ENCODE measurements at places on chromosomes 2 and 18.

DNA sequence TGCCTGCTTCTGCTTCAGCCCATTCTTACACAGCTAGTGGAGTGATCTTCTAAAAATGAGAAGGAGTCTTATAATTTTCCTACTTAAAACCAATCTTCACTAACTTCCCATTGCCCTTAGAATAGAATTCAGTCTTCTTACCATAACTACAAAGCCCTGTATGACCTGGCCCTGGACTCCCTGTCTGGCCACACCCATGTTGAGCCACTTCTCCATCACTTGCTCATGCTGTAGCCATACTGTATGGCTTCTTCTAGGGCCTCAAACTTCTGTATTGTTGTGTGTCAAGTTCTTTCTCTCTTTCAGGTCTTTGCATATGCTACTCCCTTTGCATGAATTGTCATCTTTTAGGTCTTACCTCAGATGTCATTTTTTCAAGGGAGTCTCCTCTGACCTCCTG lies 11.2 kb downstream of the DGUOK start:
- no peak for DNase-seq

DNA sequence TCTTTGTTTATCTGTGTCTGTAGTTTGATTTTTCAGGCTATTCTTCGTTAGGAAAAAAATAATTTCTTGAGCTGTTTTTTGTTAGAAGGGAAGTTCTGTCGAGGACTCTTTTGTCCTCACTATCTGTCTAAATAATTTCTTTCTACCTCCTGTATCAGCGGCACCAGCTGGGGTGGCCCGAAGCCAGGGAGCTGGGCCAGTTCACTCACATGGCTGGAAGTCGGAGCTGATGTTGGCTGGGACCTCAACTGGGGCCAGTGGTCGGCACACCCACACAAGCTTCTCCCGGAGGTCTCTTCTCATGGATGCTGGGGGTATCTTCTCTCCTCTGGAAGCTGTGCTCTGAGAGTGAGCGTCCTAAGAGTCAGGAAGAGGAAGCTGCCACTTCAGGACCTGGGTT lies 8.0 kb upstream of the PDIA6 start:
- DNase-seq = no peak

GRCh38 chr2:63875559-63876245 lies 34.0 kb downstream of the UGP2 start:
- DNase-seq = no peak

DNA sequence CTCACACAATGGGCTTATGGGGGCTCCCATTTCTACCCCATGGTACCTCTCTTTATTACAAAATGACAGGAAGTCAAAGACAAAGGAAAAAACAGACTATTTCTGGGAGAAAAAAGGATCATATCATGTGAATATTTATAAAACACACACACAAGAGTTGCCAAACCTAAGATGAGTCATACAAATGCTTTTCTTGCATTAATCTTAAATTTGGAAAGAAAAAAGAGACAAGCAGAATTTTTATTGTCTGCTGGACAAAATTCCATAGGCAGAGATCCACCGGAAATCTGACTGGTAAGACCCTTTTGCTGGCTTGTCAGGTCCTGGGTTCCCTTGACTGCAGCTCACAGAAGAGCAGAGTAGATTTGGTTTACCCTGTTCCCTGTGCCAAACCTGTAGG lies 1732.3 kb upstream of the PIK3C3 start:
- DNase-seq = peak; percentile 50

DNA sequence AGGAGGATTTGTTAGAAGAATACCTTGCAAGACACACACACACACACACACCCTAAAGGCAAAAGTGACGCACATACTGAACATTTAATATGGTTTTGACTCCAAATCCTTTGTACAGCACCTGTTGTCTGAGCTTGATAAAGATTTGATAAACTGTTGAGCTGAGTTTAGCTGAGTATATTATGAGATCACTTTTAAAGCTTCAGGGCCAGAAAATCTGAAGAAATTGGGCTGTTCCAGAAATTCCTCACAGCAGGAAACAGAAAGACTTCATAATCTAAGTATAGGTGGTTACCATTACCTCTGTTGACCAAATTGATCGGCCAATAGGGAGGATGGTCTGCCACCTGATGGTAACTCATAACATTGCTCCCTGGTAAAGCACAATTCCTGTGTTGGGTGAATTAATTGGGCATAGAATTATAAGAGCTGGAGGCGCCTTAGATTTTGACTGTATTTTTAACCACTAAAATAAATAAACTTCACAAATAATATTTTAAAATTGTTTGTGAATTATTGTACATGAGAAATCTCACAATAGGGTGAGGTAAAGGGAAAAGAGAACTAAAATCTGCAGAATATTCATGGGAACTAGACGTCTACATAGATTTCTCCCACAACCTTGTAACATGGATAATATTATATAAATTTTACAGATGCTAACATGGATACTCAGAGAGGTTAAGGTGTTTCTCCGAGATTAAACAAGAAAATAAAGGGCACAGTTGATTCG lies 21.8 kb upstream of the RPIA start:
- peak; percentile 37 for DNase-seq

GRCh38 chr2:199015072-199015471 lies 442.7 kb downstream of the SATB2 start:
- DNase-seq = no peak

GRCh38 chr2:9210030-9210429 lies 3.4 kb downstream of the ASAP2 start:
- no peak for DNase-seq

DNA sequence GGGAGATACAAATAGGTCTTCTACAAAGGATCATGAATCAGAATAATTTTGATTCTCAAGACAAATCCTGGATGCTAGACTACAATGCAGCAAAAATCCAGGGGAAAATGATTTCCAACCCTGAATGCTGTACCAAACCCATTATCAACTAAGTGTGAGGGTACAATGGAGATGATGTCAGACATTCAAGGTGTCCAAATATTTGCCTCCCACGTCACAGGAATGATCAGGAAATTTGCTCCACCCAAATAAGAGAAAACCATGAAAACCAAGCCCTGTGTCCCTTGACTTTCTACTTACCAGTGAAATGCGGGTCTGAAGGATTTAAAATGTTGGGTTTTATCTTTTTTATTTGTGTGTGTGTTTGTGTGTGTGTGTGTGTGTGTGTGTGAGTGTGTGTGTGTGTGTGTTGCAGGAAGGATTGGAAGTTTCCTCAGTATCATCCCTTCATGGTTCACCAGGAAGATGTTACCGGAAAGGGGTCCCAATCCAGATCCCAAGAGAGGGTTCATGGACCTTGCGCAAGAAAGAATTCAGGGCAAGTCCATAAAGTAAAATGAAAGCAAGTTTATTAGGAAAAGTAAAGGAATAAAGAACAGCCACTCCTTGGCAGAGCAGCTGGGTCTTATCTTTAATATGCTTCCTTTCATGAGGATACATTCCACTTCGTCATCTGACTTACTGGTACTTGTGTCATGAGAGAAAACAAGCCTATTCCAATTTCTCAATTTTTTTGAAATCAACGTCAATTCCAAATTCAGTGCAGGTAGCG lies 61.1 kb upstream of the ID2 start:
- peak; percentile 76 for DNase-seq

DNA sequence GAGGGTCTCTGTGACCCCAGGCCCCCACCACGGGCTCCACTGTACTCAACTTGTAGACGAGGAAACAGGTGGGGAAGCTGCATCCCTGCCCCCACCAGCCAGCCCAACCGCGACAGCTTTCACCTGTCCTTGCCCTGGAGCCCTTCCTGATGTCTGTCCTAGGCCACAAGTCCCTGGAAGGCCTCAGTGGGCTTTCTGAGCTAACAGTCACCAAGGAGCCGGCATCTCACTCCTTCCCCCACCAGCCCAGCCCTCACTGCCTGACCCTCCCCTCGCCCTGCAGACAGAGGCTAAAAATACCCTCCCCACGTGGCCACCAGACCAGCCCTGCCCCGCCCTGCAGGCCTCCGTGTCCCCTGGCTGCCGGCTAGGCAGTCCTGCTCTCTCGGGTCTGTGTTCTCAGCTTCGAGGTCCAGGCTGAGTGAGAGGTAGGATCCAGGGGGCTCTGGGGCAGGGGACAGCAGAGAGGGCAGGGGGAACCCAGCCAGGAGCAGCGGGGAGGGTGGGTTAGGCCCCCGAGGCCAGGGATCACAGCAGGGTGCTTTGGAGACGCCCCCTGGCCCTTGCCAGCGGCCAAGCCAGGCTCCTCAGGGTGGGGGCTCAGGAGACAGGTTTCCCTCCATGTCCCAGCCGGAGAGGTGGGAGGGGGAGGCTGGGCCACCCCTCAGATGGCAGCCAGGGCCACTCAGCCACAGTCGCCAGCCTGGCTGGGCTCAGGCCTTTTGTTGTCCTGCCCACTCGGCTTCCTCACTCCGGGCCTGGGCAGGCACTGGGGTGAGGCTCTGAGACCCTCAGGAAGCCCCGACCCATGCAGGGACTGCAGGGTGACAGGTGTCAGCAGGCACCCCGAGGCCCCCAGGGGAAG lies at the start of gene KLHL30:
Gene KLHL30, plus strand, starts transcription at position 338 of the 865 bp plus-strand sequence. CDS start 2,087 bp downstream, outside the sequence.
- no peak for DNase-seq

DNA sequence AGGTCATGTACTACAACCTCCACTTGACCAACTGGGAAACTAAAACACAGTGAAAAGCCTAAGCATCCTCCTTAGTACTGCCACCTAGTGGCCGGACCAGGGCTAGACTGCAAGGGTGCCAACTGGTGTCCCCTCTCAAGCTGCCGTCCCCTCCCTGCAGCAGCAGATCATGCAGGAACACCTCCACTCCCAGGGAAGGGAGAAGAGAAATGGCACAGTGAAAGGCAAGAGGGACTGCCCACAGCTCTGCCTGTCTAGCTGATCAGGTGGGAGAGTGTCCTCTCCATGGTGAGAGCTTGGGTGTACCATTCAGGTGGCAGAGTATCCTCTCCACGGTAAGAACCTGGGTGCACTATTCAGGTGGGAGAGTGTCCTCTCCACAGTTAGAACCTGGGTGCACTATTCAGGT lies 78.1 kb downstream of the AAK1 start:
- DNase-seq = peak; percentile 27

GRCh38 chr2:96524482-96525210 lies 11.9 kb upstream of the ARID5A start:
- DNase-seq = no peak

DNA sequence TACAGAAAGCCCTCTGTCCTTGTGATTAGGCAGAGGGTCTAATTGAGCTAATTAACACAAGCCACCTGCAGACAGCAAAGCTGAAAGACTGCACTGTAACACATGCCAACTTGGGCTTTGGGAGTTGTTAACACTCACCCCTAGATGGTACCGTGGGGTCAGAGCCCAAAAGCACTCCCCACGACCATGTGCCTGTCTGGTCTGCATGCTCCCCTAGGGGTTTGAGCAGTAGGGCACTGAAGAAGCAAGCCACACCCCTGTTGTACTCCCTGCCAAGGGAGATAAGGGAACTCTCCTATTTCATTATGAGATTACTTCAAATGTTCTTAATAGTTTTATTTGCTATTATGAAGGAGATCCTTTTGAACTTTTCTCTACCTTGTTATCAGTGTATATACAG lies 560.1 kb upstream of the FSHR start:
- DNase-seq = no peak

GRCh38 chr2:177325554-177325953 lies 61.0 kb upstream of the NFE2L2 start:
- DNase-seq = peak; percentile 83

GRCh38 chr2:55805686-55806085 lies 112.0 kb upstream of the PNPT1 start:
- DNase-seq = no peak

GRCh38 chr18:55868909-55869308 lies 280.9 kb upstream of the TCF4 start:
- DNase-seq = no peak

All from amniotic epithelial cell (primary cell).